Fibroblast of villous mesenchyme (primary cell): ENCODE measurements at places on chromosomes 6 and 20.
A peak's percentile ranks its signal among the peaks of the same experiment; 100 is the strongest.

DNA sequence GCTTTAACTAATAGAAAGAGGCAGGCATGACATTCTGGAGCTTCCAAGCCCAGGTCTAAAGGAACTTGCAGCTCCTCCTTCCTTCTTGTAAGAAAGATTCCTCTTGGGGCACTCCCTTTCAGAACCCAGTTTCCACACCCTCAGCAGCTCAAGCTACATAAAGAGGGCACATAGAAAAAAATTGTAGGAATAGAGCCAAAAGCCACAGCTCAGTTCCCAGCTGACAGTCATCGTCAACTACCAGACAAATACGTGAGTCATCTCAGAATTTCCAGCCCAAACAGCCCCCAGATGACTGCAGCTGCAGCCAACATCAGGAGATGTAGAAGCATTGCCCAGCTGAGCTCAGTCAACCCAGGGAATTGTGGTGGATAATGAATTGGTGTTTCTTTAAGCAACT, 349.8 kb upstream of the ARID1B start:
- DNase-seq, result peak; percentile 72

DNA sequence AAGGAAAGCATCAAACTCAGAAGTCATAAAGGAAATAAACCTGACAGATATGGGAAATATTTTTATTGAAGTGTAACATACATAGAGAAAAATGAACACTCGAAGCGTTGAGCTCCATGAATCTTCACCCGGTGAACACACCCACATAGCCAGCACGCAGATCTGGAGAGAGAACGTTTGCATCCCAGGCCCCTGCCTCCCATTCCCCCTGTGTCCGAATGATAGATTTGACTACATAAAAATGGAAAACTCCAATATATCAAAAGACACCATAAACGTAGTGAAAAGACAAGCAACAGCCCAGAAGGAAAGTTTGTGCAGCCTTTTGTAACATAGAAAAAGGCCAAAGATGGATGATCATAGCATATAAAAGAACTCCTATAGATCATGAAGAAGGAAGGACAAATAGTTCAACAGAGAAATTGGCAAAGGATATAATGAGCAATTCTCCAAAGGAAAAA, 17.1 kb downstream of the SYNJ2 start:
- DNase-seq, result no peak

DNA sequence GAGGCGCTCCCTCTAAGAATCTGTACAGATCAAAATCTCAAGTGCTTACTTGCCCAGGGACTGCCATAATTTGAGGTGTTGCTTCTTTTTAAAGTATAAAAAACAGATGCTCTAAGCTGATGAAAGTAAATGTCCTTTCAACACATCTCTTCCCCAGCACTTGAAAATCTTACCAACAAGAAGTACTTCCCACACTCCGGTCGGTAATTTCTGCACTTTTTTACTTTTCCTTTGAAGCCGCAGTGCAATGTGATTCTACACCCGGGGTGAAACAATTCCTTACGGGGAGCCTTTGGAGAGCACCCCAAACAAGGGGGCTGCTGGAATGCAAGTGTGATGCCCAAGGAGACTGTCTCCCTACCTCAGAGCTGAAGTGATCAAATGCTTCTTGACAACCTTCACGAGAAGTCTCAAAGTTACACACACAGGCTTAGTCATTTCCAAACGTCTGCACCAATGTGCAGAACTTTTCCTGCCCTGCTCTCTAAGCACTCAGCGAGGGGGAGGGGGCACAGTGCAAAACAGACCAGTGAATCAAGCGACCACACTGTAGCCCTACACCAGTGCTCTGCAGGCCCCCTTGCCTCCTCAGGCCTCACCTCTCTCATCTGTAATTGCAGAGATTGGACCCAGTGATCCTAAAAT, 56.7 kb downstream of the ATXN1 start:
- peak; percentile 60 for DNase-seq

GRCh38 chr6:57224769-57225515, 2.8 kb upstream of the RAB23 start:
- peak; percentile 89 for DNase-seq

DNA sequence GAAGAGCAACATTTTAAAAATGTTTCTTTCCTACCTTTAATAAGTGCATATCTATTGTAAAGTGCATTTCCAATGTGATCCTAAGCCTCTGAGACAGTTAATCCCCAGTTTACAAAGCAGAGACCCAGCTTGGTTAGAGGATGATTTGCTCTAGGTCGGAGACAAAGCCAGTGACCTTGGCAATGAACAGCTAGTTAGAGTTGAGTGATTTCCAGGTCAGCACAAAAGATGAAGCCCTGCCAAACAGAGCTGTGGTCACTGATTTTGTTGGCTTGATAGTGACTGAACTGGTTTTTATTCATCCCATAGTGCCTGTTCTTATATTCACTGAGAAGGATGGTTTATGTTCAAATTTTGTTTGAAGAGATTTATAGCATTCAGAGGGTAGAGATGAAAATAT, 56.6 kb upstream of the CD83 start:
- DNase-seq, result no peak

DNA sequence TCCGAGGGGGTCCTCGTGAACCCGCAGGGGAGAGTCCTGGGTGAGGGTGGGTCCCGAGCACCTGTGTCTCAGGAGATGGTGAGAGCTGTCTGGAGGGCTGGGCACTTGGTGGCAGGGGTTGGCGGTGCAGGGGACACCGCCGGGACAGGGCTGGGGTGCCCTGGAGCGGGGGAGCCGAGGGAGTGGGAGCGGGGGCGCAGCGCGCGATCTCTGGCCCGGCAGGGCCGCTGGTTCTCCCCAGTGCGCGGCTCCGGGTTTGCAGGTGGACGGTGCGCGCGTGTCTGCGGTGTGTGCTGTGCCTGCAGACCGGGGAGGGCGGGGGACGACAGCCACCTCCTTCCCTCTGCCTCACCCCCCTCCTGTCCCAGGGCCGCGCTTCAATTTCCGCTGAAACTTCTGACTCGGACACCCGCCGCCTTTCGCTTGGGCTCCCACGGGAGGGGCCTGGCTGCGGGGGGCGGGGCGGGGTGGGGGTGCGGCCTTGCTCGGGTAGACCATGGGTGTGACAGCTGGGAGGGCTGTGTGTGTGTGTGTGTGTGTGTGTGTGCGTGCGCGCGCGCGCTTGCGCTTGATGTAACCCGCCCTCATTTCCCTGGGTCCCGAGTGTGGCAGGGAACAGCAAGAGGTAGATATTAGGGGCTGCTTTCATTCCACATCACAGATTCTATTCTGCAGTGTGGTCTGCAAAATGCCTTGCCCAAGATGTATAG, 1.2 kb downstream of the TRIB3 start:
- peak; percentile 89 for DNase-seq

GRCh38 chr6:43454290-43454695, 1.1 kb downstream of the DLK2 start:
- no peak for DNase-seq
